GM18507 (cell line): ENCODE measurements at places on chromosomes 11 and 22.

GRCh38 chr11:128195057-128195751 is 392.2 kb downstream of the ETS1 start:
- DNase-seq: no peak

DNA sequence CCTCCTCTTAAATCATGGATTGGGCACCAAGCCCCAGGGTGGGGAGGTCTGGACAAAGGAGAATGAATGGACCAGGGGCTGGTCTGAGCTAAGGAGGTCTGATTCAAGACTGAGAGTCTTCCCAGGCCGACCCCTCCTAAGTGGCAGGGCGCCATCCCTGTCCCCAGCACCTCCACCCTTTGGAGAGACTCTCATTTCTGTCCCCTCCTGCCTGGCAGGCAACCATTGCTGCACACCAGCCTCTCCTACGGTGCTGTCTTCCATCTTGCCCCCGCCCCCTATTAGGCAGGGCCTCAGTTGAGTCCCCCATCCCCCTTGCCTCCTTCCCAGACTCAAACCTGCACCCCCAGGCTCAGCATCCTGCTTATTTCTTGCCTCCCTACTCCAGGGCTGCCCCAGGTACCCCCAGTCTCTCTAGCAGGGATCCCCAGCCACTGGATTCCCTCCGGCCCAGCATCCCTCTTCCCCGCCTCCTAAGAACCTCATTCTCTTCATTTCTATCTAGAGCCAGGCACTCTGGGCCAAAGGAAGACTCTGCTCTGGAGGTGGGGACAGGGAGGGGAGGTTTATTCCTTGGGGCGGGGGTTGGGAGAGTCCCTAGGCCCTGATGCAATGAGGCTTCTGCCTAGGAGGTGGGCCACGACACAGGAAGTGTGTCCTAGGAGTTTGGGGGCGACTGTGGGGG is 1.7 kb upstream of the RCOR2 start:
- no peak for DNase-seq

DNA sequence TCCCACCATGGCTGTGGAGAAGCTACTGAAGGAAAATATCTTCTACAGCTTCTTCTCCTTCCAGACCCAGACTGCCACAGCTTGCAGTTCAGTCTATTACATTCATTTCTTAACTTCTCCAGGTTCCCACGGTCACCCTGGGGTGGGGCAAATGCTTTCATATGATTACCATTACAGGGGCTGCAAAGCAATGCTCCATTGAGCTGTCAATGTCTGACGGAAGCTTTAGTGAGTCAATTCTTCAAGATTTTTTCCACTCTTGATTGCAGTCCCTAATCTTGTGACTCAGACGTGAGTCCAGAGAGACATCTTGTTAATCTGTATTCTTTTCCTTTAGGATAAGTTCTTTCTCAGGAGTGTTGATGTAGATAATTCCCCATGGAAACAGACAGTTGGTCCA is 233.4 kb upstream of the DDI1 start:
- DNase-seq: no peak

DNA sequence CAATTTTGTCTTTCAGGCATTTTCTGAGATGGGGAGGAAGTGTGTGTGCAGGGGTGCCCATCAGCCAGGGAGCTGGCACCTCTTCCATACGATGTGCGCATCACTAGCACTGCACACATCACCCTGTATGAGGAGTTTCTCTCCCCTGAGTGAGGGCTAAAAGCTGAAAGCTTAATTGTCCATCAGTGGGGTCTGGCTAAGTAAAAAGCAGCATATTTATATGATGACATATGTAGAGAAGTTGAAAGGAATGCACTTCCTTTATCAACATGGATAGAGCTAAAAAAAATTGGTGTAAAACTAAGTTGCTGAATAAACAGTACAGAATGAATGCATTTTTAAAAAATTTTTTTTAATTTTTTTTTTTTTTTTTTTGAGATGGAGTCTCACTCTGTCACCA is 4.0 kb downstream of the VSTM5 start:
- no peak for DNase-seq

DNA sequence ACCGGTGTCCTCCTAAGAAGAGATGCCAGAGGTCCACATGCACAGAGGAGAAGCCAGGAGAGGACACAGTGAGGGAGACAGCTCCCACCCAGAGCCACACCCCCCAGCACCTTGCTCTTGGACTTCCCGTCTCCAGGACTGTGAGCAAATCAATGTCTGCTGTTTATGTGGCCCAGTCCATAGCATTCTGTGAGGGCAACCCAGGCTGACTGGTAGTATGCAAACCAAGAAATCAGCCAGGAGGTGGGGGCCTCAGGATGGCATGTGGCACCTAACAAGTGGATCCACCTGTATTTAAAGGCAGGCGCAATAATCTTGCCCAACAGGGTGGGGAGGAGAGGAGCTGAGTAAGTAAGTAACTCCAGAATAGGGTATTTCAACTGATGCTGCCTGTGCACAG is 136.4 kb downstream of the BRD1 start:
- DNase-seq: no peak

GRCh38 chr11:103125462-103125861 is 16.2 kb downstream of the DYNC2H1 start:
- DNase-seq: no peak

DNA sequence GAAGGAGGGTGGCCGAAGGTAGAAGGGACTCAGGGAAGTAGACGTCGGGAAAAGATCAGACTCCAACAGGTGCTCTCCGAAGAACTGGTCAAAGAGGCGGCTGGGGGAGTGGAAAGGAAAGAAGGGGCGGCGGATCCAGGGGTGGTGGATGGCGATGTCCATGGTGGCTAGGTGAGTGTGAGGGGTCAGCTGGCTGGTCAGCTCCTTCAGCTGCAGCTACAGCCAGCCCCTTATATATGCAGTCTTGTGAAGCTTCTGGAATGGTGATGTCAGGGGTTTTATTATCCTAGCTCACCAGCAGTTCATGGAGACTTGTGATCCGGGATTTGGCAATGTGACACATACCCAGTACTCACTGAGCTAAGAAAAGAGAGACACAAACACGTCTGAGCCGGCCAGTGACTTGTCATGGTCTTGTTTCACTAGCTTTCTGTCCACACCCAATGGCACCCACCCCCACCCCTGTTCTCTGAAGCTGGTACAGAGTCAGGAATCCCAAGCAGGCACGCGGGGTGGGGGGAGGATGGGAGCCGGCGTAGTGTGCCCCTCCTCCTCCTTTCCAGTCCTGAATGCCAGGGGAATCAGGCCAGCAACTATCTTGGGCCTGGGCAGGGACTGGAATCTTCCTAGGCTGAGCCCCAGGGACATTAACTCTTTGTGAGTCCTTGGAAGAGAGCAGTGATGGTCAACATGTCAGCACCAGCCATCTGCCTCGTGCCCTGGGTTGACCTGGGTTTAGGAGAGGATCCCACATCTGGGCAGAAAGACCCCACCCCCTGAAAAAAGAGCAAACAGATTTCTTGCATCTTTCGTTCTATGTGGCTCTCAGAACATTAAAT is at the start of gene CRYAB:
Gene CRYAB, minus strand, starts transcription at position 208 of the 839 bp plus-strand sequence. Its CDS starts 46 bp downstream, at position 162.
- no peak for DNase-seq

DNA sequence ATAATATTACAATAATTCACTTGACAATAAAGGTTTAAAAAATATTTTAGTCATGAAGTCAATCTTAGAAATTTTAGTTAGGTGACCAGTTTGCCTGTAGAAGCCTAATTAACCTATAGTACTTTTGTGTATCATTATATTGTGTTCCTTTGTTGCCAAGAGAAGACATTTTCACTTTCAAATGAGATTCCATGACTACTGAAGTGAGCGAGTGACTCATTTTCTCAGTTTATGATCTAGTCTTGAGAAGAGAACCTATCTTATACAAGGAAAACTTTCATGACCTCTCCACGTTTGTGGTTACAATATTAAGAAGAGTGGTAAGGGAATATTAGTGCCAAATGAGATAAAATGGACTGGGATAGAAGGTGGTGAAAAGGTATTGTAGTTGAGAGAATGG is 423.9 kb upstream of the CHORDC1 start:
- no peak for DNase-seq

DNA sequence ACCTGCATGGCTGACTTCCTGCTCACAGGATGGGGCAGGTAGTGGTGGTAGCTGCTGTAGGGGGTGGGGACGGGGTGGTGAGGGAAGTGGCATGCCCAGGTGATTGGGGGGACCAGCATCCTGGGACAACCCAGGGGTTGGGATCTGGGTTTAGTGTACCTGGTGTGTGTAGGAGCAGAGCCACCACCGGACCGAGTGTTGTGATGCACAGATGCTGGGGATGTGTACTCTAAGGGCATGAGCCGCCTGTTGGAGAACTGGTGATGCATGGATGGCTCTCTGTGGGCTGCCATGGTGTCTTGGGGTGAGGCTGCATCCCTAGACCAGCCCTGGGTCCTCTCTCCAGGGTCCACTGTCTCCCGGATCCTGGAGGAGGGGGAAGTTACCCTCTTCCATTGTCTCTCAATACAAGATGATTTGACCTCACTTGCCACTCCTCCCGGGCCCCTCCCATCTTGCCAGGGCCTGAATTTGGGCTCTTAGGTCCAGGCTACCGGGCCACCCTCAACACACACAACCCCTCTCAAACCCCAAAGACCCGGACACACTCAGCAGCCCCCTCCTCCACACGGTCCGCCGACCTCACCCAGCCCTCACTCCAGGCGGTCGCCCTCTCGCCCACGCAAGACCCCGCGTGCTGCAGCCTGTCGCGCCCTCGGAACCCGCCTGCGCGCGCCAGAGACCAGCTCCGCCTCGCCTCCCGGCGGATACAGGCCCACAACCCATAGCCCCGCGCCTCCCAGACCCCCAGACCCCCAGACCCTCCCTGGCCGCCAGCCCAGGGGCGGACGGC is 619 bp downstream of the LRRC75B start:
- DNase-seq: no peak

GRCh38 chr11:128349650-128350299 is 237.6 kb downstream of the ETS1 start:
- no peak for DNase-seq

- no peak for DNase-seq
Measured at GRCh38 chr11:131656839-131657211, 286.4 kb downstream of the NTM start.

GRCh38 chr11:105392556-105392955 is 217.3 kb upstream of the GRIA4 start:
- DNase-seq: no peak

GRCh38 chr11:118200901-118201680 is 23.7 kb downstream of the JAML start:
- no peak for DNase-seq

- no peak for DNase-seq
Measured at GRCh38 chr11:79150320-79150719, 290.5 kb downstream of the TENM4 start.

DNA sequence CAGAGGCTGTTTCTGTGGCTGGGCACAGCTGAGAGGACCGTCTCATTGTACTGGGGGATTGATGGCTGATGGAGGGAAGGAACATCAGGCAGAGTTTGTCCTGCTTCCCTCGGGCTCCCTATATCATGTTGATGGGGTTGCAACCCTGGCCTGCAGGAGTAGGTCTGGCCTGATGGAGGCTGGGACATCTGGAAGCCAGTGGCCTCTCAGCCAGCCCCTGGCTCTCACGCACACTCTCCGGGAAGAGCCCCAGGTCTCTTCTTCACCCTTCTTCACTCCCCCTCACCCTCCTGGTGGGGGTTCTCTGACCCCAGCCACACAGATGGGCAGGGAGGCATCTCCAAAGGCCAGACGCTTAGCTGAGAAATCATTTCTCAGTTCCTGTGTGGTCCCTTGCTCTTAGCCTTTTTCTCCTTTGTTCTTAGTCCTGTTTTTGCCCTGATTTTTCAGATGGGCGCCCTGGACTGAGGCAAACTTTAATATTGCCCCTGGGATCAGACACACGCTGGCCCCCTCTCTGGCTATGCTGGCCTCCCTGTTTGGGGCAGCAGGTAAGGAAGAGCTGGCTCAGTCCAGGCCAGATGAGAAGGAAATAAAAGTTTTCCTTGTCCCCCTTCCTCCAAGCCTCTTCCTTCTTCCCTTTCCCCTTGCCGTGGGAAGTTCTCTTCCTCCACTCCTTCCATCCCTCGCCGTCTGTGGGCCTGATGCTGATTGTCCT is 13.9 kb upstream of the ANO1 start:
- no peak for DNase-seq

- no peak for DNase-seq
Measured at GRCh38 chr11:47143322-47143721, 33.4 kb downstream of the ARFGAP2 start.

GRCh38 chr11:133903875-133904817 is 52.6 kb downstream of the IGSF9B start:
- DNase-seq: no peak

DNA sequence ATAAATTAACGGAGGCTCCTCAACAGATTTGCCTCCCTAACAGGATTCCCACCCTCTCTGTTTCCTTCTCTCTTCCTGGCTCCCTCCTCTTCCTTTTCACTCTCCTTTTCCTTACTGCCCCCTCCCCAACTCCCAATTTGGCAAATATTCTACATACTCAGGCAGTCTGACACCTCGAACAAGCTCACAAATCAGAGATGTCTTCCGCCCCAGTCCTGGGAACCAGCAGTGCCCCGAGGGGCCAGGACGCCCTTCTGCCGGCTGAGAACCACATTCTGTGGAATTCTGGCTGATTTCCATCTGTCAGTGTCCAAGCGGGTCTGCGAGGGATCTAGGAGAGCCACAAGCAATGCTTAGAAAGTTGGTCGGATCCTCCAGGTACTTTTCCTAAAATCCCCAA is 94.0 kb downstream of the NTM start:
- no peak for DNase-seq

- DNase-seq: no peak
Measured at GRCh38 chr22:48379371-48379770, 1448.3 kb downstream of the BRD1 start.

DNA sequence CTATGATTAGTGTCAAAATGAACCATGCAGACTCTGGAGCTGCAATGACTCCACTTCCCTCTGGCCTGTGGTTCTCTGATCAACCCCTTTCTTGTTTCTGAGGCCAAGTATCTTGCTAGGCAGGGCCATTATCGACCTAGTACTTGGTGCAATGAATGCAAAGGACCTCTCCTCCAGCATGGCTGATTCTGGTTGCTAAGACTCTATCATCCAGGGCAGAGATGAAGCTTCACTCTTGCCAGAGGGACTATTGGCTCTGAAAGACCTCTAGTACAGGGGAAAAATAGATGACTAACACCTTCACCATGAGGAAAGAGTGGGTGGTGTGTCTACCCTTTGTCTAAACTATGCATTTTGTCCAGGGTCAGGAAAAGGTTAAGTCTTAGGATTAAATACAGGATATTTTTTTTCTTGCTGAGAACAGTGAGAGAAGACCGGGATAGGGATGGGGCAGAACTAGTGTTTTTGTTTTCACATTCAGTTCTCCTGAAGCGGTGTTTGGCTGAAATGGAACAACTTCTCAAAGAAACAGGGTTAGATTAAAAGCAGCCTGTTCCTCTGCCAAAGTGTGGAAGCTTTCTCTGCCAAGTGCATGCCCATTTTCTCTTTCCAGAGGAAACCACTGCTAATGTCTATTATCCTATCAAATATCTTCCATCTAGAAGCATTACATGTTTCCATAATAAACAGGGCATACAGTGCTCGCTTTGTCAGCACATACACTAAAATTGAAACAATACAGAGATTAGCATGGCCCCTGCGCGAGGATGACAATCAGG is 5.0 kb upstream of the MTFP1 start:
- DNase-seq: no peak

DNA sequence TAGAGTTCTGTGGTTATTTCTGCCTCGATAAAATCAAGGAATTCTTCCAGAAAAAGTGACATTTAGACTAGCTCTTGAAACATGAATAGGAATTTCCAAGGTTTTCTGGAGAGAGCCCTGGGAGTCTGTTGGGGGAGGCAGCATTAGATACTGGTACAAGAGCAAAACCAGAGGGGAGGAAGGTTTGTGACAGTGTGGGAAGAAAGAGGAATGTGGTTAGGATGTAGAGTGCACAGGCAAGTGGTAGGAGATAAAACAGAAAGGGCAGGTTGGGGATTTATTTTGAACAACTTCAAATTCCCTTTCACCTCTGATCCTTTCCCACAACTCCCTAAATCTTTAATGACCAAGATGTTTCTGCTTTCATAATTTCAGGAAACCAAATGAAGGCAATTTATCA is 588.4 kb downstream of the METTL15 start:
- no peak for DNase-seq
